ENCODE measurements at places on chromosomes 4 and X.

- no peak for DNase-seq
Observed at GRCh38 chr4:65521666-65522065, 148.6 kb downstream of the EPHA5 start.

GRCh38 chr4:26762650-26763049 lies 98.0 kb upstream of the STIM2 start:
- no peak for DNase-seq

GRCh38 chr4:151029537-151029936 lies 14.5 kb upstream of the LRBA start:
- DNase-seq, result no peak

GRCh38 chr4:1459722-1460511 lies 53.7 kb upstream of the NKX1-1 start:
- no peak for DNase-seq

DNA sequence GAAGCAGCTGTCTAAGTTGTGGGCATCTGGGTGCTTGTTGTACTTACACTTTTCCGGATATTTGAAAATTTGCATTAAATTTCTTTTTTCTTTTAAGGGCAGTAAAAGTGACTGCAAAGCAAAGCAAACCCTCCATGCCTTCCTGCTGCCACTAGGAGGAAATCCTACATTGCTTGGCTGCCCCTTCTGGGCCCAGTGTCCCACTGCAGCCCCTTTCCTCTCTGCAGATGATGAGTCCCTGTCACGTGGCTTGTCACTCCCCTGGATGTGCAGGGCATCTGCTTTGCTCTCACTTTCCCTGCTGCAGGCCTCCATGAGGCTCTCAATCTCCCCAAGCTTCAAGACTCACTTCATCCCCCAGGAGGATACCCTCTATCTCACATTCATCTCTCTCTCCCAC lies 12.7 kb downstream of the TSR2 start:
- no peak for DNase-seq

- no peak for DNase-seq
Observed at GRCh38 chrX:25012433-25012735, 3.4 kb downstream of the ARX start.

DNA sequence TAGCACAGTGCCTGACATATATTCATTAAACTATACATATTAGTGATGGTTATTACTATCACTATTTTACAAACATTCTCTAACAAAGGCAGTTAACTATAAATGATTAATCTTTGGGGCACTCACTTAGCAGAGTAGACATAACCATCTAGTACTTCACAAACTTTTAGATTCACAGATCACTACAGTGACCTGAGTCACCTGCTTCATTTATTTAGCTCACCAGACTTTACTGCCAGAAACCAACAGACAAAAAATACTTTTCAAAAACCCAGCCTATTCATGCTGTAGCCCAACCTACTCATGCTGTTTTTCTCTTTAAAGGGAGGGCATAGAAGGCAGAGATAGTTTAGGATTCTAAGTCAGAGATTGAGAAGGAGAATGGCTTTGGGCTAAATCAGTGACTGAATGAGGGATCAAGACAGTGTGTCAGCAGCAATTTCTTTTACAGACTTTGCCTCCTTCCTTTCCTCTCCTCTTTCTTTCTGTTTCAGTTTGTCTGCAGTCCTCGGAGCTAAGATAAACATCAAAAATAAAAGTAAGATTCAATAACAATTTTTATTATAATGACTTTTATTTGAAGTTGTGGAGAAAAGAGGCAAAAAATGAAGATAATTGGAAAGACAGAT lies 34.7 kb upstream of the PDE5A start:
- no peak for DNase-seq

- no peak for DNase-seq
Observed at GRCh38 chr4:35697210-35697736, 547.0 kb downstream of the ARAP2 start.

GRCh38 chr4:171521726-171522125 lies 291.5 kb upstream of the GALNTL6 start:
- no peak for DNase-seq

GRCh38 chr4:13202701-13203100 lies 281.4 kb downstream of the RAB28 start:
- DNase-seq, result no peak

DNA sequence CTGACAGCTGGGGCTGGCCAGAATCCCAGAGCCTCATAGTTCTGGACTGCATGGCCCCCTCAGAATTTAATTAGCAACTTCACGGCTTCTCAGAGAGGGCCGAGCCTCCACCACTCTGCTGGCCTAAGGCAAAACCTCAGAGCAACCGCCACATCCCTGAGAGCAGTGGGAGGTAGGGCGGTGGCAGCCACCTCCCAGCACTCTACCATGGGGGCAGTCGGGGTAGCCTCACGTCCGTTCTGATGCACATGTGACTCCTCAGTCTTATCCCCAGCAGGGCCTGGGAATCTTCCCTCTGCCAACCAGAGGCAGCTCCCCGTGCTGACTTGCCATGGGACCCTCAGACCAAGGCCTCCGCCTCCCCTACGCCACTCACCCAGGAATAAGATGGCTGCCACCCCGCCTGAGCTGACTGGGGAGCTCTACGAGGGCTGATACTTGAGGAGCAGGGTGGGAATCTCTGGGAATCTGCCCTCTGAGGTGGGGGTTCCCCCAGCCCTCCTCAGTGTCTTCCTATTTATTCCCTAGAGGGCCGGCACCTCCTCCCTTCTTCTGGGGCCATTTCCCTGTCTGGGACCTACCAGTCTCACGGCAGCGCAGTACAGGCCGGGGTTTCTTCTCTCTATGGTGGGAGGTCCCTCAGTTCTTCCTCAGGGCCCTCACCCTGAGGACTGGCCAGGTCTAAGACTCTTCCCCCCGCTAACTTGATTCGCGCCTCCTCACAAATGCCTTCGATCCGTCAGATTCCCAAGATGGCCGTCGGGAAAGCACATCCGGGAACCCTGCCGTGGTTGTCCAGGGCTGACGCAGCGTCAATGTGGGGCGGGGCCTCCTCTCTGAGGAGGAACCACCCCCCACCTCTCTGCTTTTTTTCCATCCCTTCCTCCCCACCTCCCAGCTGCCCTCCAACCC lies at the start of gene MAGEC2:
MAGEC2 (minus strand) TSS at position 769 of the 912 bp plus-strand sequence. CDS start 1,303 bp downstream, outside the sequence.
- DNase-seq, result no peak

DNA sequence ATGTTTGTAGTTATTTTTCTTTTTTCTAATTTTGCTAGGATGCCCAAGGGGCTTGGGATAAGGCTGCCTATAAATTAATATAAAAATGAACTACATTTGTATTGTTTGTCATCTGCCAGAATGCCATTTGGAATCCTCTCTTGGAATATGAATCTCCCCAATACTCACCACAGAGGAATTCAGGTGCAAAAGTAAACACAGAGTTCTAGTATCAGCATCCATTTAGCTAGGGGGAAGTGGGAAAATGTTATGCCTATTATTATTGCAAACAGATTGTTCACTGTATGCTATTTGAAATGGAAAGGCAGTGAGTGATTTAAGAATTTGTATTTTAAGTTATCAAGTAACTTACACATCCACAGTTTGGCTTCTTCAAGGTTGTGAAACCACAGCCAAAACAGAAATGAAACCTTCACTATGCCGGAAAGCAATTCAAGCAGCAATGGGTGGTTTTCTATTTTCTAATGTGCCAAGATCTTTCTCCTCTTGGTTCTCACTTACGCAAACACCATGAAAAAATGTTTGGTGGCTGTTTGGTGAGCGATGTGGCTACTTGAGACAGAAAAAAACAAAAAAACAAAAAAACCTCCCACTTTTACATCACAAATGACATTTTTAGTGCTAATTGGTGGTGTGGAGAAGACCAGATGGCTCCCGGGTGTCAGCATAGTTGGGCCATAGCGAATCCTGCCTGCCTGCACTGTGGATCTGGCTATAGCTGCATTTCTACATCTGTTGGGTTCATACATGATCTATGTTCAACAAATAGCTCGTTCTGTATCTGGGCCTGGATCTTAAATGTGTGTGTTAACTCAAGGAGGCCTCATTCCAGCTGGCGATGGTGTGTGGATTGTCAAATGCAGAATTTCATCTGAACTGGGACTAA lies 200.8 kb upstream of the GIMD1 start:
- DNase-seq, result no peak

DNA sequence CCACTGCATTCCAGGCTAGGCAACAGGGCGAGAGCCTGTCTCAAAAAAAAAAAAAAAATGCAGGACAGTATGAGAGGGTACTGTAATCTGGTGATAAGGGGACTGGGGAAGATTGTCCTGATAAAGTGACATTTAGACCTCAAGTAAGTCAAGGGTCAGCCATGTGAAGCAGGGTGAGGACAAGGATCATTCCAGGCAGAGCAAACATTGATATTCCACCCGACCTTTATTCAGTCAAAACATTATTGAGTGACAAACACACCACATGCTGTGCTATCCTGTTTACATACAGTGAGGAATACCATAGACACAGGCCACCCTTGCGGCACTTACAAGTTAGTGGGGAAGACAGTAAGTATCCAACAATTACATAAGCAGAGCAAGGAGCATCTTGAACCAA lies 64.4 kb downstream of the SLC9A6 start:
- DNase-seq, result no peak

GRCh38 chr4:153346563-153346962 lies 2.1 kb downstream of the MND1 start:
- DNase-seq, result no peak

- no peak for DNase-seq
Observed at GRCh38 chrX:23952391-23952790, 44.6 kb downstream of the CXorf58 start.

DNA sequence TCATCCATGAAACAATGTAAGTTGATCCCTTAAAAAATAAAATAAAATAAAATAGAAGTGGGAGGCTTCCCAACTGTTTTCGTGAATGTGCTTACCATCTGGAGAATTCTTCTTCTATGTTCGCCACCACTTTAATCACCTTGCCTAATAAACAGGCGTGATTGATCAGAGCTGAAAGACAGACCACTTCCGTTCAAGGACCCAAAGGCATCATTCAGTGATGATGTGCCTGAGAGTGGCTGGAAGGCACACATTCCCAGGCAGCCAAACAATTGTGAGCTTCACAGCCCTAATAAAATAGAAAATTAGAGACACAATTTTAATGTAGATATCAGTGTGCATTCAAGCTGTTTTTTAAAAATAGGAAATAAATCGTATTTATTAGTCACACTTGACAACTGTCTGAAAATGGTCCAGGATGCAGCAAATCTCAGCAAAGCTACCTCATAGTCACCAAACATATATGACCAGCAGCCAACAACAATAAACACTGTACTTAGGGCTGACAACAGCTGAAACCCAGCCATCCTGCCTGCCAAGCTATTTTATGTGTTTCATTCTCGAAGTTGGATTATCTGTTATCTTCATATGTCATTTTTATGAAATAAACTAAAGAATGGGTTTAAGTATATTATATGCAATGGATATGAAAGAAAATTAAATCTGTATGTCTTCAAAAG lies 163.2 kb upstream of the FAM9B start:
- DNase-seq, result no peak

GRCh38 chr4:167290678-167291077 lies 56.4 kb upstream of the SPOCK3 start:
- DNase-seq, result no peak

DNA sequence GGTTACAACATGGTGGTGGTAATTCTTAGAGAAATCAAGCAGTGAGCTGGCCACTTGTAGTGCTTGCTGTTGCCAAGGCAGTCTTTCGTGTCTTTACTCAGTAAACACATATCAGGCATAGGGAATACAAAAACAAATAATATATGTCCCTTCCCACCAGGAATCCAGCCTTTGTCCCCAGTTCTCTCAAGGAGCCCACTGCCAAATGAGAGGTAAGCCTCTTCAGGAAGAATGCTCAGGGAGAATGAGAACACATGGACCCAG lies 421 bp upstream of the PLAC1 start:
- no peak for DNase-seq

- no peak for DNase-seq
Observed at GRCh38 chr4:54730581-54730980, 72.8 kb downstream of the KIT start.

- DNase-seq, result no peak
Observed at GRCh38 chr4:120753854-120754253, 168.7 kb downstream of the PRDM5 start.

GRCh38 chrX:150507251-150507856 lies 61.1 kb upstream of the MTM1 start:
- no peak for DNase-seq

DNA sequence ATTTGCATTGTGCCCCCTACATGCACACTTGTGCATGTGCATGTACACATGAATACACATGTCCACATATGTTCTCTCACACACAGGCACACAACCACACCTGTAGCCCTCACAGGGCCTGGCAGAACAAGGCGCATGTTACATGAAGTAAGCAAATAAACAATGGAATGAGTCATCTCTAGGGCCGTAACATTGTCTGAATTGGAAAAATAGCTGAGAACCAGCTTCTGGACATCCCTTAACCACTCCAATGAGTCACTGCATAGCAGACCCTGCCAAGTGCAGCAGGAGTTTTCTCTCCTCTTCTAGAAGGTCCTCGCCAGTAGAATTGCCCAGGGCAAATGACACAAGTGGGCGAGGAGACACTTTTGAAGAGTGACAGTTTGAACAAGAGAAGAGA lies 66.1 kb downstream of the MAGEA10 start:
- no peak for DNase-seq

- no peak for DNase-seq
Observed at GRCh38 chr4:142402156-142402555, 443.9 kb downstream of the INPP4B start.

- DNase-seq, result no peak
Observed at GRCh38 chr4:17112292-17112659, 213.8 kb upstream of the LDB2 start.

DNA sequence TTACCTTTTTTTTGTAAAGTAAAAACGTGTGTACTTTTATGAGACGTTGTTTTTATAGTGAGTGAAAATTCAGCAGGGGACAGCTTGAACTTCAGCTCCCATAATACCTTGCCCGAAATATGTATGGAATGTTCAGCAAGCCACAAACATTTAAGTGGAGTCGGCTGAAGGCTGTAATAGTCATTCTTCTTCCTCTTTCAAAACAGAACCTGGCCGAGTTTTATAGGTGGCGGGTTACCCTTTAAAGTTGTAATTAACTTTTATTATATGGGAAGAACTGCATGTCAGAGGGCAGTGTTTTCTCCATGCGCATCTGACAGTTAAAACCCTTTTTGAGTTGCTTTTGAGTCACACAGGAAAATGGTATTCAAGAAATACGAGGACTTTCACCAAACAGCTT lies 50.7 kb downstream of the CLDN34 start:
- DNase-seq, result no peak

DNA sequence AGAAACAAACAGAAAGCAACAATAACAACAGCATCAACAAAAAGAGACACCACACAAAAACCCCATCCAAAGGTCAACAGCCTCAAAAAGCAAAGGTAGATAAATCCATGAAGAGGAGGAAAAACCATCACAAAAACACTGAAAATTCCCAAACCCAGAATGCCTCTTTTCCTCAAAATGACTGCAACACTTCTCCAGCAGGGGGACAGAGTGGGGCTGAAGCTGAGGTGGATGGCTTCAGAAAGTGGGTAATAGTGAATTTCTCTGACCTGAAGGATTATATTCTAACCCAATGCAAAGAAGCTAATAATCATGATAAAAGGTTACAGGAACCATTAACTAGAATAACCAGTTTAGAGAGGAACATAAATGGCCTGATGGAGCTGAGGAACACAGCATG lies 888.2 kb downstream of the RAB28 start:
- DNase-seq, result no peak

Measured in cerebellum (tissue), 4 donors.